ENCODE measurements at places on chromosomes 16 and 17. TPM values are rescaled to one million over a fixed set of nuclear protein-coding genes. Genes with fewer than 3 reads are reported as not detected.
A peak's percentile ranks its signal among the peaks of the same experiment; 100 is the strongest.

GRCh38 chr16:60741810-60742209, 1294.4 kb downstream of the CDH8 start:
- no peak for DNase-seq

- DNase-seq: no peak
Measured at GRCh38 chr17:78818932-78819331, 21.7 kb downstream of the USP36 start.

DNA sequence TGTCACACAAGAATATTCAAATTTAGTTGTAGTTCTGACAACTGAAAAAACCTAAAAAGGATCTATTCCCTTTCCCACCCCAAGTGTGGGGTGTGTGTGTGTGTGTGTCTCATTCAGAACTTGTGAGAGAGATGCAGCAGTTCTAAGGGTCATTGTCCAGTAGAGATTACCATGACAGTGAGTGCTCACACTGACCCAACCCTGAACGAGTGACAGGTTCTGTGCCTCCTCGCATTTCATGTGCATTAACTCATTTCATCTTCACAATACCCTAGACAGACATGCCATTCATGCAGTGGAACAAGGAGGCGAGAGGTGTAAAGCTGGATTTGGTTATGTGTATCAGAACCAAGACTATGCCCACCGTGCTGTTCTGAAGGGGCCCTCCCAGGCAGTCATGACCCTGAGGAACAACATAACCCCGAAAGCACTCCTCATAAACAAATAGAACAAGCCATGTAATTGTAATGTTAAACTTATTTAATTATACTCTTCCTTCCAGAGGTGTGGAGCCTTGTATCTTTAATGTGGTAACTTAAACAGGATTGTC, 102.1 kb downstream of the CLEC16A start:
- no peak for DNase-seq

DNA sequence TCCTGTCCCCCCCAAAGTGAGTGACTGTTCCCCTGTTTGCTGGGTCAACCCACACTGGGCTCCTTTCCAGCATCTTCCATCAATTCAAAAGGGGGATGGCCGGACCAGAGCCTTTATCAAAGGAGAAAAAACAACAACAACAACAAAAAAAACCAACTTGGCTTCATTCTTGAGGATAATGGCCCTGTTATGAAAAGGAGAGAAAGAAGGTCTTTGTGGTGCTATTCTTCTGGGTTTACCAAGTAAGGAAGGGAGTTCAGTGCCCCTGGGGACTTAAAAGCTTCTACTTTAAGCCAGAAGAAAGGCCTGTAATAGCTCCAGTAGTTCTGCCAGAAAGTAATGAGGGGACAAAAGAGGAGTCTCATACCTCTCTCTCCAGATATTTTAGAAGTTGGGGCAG, 71.5 kb downstream of the RGS9 start:
- no peak for DNase-seq

GRCh38 chr17:72422505-72423285, 301.9 kb downstream of the SOX9 start:
- peak; percentile 3 for DNase-seq

- no peak for DNase-seq
Measured at GRCh38 chr17:57945996-57946797, 9.0 kb downstream of the CUEDC1 start.

DNA sequence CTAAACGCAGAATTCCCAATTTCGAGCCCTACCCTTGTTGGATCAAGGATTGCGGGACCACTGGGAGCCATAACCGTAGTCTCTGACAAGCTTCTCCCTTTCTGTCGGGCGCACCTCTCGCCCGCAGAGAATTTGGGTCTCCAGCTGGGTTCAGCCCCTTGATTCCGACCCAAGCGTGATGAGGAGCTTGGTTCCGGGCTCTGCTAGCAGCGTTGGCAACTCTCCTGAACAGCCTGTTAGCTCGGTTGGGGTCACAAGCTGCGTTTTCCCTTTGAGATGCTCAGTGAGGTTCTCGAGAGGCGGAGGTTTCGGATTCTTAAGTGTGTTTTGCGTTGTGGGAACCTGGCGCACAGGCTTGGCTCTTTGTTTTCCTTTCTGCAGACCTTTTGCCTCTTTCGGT, 655 bp downstream of the ATXN1L start:
- peak; percentile 30 for DNase-seq

- DNase-seq: no peak
Measured at GRCh38 chr16:14538604-14539003, 91.5 kb downstream of the PARN start.

GRCh38 chr16:9138021-9138680, 46.7 kb downstream of the HAPSTR1 start:
- DNase-seq: no peak

GRCh38 chr16:57084257-57084770, 8.1 kb upstream of the CPNE2 start:
- DNase-seq: peak; percentile 88

DNA sequence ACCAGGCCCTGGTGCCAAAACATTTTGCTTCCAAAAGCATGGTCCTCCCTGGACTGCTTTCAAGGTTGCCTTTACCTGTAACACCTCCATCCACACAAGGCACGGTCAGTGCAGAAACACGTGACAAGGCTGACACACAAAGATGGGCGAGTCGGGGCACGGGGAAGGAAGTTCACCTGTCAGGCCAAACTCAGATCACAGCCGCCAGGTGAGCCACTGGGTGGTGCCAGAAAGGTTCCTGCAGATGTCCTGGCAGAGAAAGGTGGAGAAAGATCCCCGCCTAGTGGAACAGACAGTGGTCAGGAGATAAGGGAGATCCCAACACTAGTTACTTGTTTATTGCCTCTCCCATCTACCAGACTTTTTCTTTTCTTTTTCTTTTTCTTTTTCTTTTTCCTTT, 155.3 kb downstream of the AIPL1 start:
- DNase-seq: peak; percentile 13

GRCh38 chr17:8048236-8048635, 9.4 kb downstream of the ALOX15B start:
- DNase-seq: no peak

DNA sequence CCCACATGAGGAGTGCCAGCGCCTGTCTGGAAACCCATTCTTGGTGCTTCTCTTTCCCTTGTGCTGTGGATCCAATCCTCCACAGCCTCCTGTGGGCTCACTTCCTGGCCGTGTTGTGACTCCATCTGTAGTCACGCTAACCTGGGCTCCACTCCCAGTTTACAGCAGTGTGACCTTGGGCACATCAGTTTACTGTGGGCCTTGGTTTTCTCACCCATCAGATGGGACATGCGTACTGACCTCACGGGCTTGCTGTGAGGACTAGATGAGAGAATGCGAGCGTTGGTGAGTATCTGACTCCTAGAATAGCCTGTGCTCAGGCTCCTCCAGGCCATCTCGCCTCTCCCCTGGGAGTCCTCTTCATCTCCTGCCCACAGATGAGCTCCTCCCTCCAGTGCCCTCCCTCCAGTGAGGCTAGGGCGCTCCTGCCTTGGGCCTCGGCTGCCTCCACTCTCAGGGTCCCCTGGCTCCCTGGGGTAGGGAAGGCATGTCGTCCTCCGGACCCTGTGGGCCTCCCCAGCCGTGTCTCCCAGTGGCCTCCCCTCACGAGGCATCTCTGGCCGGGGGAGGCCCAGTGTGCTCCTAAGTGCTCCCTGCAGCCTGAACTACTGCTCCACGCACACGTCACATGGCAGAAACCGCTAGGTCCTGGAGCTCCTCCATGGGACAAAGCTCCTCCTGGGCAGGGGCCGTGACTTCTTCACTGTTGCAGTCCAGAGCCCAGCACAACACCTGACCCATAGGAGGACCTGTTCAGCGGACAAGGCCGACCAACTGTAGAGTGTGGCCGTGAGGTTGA, 5.2 kb upstream of the FOXJ1 start:
- DNase-seq: peak; percentile 39

DNA sequence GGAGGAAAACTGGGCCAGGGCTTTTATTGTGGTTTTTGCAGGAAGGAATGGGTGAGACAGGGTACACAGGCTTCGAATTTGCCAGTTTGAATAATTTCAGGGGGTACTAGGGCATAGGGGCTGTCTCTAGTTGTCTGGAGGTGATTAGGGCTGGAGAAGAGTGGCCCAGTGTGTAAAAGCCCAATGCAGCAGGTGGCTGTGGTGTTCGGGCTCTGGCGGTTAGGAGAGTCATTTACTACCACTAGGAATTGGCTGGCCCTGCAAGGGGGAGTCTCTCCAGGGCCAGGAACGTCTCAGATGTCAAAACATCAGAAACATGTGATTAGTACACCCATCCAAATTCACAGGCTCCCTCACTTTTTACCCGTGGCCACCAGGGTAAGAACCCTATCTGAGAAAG, 50.3 kb downstream of the GINS3 start:
- DNase-seq: no peak

DNA sequence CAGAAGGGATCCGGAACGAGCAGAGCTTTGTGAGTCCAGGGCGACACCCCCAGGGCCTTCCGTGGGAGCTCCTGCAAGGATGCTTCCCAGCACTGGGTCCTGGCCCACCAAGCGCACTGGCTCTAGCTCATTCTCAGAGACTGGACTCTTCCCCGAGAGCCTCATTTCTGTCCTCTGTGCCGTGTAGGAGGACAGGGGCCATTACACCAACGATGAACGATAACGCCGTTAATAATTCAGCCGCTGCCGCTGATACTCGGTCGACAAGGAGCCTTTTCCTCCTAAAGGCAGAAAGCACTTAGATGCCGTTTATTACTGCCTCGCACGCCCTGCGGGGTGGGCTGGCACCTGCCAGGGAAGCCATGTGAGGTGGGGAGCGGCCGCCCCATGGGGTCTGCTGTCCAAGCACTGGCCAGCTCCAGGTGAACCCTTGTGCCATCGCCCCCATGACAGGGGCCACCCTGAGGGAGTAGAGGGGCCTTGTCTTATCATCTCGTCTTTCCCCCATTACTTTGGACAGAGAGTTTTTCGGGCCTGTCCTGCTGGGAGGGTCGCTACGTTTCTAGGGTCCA, 33.5 kb downstream of the TBC1D16 start:
- no peak for DNase-seq

- DNase-seq: no peak
Measured at GRCh38 chr17:71505200-71505599, 615.6 kb upstream of the SOX9 start.

DNA sequence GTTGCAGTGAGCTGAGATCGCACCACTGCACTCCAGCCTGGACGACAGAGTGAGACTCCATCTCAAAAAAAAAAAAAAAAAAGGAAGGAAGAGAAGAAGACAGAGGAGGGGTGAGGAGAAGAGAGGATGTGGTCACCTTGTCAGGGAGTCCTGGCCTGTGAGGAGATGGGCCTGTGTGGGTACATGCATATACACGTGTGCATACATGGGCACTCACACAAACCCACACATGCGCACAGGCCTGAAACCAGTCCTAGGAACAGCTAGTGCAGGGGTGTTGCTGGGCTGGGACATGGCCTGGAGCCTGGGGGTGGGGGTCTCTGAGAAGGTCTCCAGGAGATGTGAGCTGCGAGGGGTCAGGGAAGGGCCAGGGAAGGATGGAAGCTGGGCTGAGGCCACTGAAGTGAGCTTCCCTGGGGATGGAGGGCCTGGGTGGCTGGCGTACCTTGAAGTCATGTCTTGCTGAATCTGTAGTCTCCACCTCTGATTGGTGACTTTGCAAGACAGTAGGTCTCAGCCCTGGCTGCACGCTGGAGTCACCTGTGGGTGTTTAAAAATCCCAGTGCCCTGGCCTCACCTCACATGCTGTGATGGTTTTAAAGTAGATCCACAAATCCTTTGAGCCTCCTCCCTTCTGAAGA, 72.4 kb downstream of the MRM1 start:
- DNase-seq: no peak

GRCh38 chr17:2710071-2710802, 1.3 kb downstream of the CLUH start:
- DNase-seq: peak; percentile 36

DNA sequence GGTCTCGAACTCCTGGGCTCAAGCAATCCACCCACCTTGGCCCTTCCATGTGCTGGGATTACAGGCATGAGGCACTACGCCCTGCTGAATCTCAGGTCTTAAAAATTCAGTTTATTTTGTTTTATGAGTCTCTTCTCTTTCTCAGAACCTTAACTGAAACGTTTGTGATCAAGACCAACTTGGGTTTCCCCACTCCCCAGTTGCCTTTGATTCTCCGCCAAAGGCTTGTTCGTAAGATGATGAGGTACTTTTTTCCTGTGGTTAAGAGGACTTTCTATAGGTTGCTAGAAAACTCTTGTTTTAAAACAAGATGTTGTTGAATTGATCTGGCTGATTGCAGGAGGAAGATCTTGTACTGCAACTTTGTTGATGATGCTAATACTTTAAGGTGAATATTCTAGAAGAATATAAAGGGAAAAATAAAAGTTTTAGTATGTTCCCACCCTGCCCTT, 11.7 kb downstream of the ABCC1 start:
- DNase-seq: peak; percentile 30

DNA sequence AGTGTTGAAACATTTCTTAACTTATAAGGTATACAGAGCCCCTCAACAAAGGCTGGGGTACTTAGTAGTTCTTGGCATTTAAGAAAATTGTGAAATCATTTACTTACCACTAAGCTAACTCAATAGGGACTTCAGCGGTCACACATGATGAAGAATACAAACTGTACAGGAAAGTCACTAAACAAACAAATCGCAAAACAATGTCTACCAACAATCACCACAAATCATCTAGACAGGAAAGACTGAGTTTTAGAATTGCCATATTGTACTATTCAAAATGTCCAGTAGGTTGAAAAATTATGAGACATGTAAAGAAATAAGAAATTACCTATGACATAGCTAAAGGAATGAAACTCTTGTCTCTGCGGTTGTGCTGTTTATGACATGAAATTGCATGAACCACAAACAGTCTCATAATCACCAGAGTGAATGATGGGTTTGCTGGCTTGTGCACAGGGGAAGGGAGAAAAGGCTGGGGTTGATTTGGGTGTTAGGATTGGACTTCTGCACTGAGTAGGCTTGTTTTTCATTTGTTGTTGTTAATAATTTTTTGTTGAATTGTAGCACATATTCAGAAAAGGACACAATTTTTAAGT, 441.1 kb upstream of the MON1B start:
- no peak for DNase-seq

GRCh38 chr17:16450028-16450427, 34.7 kb downstream of the TRPV2 start:
- DNase-seq: no peak

DNA sequence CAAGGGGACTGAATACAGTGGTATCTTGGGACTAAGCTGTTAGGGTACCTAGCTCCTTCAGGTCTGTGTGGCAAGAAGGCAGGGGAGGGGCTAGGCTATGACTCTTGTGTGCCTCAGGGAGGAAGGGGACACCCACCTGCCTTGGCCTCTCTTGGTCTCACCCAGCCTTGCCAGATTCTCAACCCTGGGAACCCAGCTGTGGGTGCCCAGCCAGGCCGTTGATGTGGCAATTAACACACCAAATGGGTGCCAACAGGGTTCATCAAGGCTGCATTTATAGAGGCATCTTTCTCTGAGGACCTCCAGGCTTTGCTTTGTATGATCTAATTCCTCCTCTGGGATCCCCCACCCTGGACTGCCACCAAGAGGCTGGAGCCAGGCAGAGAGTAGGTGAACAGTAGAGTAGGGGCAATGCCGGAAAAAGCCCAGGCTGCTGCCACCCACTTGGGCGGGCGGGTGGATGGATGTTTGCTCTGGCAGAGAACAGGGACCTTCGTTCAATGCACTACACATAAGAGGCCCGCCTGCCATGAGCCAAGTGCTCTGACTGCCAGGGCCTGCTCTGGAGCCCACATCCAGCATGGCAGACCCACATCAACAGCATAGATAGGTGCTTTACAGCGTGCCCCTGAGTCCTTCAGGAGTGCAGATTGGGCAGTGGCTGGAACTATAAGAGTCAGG, 3.2 kb upstream of the ASB16 start:
- no peak for DNase-seq

NHLRC4 gene
- 2.5 TPM for total RNA-seq

GH2 gene
- not detected for total RNA-seq

KRT27 gene
- not detected for total RNA-seq

KCNJ2 gene
- 0.57 TPM for total RNA-seq

P2RX1 gene
- total RNA-seq: 3.3 TPM

Measured in OCI-LY7 (cell line).